ENCODE measurements at places on chromosomes 13 and 19. TPM values are rescaled to one million over a fixed set of nuclear protein-coding genes. Genes with fewer than 3 reads are reported as not detected.

- ATAC-seq = no peak
Observed at GRCh38 chr19:2552859-2553258, 76.9 kb downstream of the GADD45B start.

DNA sequence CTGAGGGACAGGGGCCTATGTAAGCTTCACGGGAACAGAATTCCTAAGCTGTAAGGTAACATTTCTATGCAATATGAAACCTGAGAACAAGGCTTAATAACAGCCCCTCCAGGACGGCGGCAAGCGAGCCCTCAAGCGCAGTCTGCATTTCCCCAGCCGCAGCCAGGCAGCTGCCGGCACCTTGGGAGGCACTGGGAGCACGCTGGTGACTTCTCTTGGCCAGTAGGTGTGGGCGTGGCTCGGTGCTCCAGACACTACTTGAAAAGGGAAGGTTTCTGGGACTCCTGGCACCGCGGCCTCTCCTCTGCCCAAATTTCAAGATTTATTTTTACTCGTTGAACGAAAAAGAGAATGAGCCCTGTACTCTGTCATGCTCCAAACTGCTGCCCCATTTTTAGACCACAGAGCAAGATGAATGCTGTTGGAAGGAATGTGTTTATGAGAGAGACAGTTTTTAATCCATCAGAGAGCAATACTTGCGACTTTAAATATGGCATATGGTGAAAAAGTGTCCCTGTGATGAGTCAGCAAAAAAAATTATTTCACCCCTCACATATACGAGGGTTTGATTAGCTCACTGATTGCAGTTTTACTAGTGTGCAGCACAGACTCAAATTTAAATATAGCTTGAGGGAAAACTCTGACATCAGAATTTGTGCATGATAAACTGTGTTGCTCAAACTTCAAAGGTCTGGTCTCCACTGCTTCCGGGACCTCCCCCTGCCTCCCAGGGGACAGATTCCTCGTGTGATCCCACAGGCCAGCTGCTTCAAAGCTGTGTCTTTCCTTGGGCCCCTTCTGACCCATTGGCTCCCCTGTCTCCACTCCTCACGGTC, 81.2 kb downstream of the COL4A2 start:
- peak; percentile 96 for ATAC-seq

DNA sequence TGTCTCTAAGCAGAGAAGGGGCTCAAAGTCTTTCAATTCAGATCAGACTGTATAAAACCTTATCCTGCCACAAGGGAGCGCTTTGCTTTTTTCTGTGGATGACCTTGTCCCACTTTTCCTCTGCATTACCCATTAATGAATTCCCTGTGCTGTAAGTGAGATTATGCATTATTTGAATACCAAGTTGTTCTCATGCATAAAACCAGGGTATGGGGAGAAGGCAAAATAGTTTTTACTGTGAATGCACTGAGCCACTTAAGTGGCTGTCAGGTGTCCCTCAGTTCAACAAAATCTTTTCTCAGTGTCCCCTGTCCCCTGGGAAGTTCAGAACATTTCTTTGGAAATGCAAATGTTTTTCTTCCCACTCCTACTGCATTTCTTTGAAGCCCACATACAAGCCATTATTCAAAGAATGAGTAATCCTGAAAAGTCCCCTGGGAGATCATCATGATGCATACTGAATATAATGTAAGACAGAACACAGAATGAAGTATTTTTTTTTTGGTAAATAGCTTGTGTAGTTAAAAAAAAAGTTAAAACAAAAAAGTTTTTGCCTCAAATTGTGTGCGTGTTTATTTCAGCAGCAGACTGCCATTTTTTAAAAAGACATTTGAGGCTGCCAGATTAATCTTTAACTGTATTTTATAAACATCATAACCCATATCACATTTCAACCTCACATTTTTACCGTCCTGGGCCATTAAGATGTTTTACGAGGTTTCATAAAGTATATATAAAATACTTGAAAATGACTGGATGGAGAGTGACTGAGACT, 506.7 kb upstream of the PCDH9 start:
- ATAC-seq = peak; percentile 93

DNA sequence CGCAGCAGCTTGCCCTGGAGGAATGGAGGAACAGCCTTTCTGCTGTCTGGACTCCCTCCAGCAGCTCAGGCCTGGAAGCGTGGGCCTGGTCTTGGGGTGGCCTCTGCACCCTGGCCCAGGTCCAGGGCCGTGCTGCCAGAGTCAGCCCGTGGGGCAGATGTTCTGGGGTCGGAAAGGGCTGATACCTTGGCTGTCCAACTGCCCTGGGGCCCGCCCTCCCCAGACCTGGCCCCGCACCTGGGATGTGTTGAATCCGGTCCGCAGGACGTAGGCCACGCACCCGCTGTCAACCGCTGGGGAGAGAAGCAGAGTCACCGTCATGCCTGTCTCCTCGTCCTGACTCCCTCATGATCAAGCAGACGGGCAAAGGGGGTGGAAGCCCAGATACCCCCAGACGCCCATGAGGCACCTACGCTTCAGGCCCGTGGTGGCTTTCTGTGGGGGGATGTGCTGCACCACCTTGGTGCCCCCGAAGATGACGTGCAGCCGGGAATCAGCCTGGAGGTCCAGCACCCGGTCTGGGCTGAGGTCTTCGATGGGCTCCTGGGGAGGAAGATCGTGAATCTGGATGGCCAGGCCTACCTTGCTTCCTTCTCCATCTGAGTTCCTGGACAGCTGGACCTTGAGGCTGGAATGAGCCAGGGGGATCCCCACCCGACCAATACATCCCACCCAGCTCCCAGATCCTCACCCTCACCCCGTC, 7.7 kb downstream of the ATP13A1 start:
- ATAC-seq = no peak

DNA sequence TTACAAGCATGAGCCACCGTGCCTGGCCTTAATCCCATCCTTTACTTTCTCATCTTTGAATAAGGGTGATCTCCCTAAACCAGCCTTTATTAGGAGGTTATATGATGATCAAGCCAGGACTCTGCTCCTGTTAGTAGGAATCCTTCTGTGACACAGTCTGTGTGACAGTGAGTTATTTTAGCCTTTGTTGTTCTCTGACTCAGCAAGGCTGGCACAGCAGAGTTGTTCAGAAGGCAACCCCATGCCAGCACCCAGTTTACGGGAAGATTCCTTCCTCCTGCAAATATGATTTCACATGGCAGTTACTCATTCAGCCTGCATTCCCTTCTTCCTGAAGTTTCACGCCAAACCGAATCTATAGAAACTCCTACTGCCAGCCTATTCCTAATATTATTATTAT, 10.5 kb upstream of the MIER2 start:
- no peak for ATAC-seq

- no peak for ATAC-seq
Observed at GRCh38 chr19:21677696-21678418, 89.5 kb downstream of the ZNF100 start.

ZNF317 gene
- 38.6 TPM for total RNA-seq

NR2F6 gene
- 15.7 TPM for total RNA-seq

DNA sequence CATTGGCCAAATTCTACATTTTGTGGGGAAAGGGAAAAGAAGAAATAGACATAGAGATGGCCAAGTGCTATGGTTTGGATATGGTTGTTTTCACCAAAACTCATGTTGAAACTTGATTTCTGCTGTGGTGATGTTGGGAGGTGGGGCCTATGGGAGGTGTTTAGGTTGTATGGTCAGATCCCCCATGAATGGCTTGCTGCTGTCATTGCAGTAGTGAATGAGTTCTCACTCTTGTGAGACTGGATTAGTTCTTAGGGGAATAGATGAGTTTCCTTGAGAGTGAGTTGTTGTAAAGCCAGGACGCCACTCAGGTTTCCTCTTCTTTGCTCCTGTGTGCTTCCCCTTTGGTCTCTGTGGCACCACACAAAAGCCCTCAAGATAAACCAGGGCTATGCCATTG, 242.6 kb upstream of the RFC3 start:
- no peak for ATAC-seq

DNA sequence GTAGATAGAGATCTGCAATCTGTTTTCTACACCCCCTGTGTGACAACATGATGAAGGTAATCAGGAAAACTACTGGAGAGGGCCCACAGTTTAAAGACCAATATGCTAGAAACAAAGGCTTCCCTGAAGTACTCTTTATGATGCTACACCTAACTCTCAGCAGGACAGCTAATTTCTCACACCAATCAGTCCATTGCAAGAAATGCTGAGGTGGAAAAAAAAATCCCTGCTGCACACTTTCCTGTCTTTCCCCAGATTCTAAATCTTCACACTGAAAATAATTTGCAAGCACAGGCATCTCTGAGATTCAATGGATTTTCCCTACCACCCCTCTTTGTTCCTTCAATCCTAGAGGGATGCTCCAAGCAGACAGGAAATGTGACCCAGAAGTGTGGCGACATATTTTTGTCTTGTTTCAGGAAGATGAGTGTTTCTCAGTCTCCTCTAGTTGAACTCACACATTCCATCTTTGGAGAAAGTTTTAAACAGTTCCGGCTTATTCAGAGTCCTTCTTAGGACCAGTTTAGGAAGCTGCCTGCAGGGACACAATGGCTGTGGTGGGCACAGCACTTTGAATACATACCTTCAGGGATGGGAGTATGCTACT, 671.6 kb downstream of the DIAPH3 start:
- ATAC-seq = no peak

FAM83E gene
- 0.86 TPM for total RNA-seq

DNA sequence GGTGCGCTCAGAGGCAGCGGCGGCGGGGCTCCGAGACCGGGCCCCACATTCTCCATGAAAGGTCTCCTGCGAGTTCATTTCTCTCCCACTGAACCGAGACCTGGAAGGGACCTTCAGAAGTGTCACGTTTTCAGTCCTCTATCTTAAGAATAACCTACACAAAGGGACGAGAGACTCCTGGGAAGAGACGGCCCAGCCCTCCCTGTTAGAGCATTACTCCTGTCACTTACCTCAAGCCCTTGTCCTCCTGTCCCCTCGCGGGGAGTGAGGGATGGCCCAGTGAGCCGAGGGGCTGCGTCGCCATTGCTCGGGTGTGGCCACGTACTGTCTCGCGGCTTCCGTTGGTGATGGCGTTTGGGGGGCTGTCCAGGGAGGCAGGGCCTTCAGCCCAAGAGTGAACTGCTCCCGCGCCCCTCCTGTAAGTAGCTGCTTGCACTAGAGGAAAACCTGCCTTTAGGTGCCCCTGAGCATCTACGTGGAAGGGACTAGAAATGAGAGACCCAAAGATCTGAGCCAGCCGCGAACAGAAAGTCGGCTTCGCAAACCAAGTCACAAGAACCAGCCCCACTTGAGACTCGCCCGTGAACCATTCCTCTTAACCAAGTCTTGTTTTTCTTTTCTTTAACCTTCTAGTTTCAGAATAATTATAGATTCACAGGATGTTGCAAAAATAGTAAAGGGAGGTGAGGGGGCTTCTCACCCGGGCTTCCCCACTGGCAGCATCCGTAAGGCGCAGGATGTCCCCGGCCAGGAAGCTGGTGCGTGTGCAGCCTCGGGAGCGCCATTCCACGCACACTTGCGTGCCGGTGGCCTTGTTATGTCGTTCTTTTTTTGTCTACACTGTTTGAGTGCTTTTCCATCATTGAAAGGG, 21.1 kb upstream of the NDUFS7 start:
- no peak for ATAC-seq

DNA sequence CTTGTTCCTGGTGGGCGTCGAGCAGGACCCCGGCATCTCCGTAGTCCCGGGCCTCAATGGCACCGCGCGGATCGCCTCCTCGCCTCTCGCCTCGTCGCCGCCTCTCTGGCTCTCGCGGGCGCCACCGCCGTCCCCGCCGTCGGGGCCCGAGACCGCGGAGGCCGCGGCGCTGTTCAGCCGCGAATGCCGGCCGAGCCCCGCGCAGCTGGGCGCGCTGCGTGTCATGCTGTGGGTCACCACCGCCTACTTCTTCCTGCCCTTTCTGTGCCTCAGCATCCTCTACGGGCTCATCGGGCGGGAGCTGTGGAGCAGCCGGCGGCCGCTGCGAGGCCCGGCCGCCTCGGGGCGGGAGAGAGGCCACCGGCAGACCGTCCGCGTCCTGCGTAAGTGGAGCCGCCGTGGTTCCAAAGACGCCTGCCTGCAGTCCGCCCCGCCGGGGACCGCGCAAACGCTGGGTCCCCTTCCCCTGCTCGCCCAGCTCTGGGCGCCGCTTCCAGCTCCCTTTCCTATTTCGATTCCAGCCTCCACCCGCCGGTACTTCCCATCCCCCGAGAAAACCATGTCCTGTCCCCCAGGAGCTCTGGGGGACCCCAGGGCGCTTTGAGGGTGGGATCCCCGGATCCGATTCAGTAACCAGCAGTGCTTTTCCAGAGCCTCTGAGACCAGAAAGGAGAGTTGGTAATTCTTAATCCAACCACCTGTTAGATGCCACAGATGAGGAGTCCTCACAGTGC, 885 bp downstream of the MLNR start:
- ATAC-seq = no peak

DNA sequence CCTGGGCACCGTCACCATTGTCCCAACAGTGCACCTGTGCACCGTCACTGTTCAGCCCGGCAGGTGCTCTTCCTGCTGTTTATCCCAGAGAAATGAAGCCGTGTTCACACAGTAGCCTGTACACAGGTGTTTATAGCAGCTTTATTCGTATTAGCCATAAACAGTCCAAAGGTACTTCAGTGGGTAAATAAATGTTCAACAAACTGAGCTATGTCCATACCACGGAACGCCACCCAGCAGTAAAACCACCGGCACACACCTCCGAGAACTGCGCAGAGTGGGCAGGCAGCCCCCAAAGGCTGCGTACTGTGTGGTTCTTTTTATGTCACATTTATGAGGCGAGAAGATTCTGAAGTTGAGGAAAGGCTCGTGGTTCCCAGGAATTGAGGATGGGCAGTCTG, 44.9 kb upstream of the DCUN1D2 start:
- ATAC-seq = no peak

ERCC1 gene
- 73.9 TPM for total RNA-seq

Data from motor neuron (in vitro differentiated cells).